Ovary (tissue), 10 donors: ENCODE measurements at places on chromosomes 2 and 18. TPM values are rescaled to one million over a fixed set of nuclear protein-coding genes. Genes with fewer than 3 reads are reported as not detected.

Gene TXNDC2
- 0.18 TPM for total RNA-seq

Gene SERPINB5
- not detected for total RNA-seq

Gene GCG
- 0.23 TPM for total RNA-seq

GRCh38 chr2:120219291-120219690 is 3.9 kb downstream of the TMEM185B start:
- peaks cover 6% of the 10 kb centered on the region for H3K4me1 ChIP-seq
- H3K27ac ChIP-seq = no peak overlapping the region
- no peak overlapping the region for H3K4me3 ChIP-seq
- no peaks in the 10 kb centered on the region for H3K36me3 ChIP-seq
- no peak for DNase-seq

DNA sequence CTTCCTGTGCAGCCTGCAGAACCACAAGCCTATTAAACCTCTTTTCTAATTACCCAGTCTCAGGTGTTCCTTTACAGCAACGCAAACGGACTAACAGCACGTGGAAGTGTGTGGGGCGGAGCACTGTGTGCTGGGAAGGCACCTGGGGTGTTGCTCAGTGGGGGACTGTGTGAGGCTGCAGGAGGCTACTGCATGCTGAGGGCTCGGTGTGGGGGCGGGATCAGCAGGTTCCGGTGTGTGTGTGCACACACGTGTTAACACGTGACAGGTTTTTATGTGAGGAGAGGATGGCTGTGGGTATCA is 58.9 kb downstream of the ANKMY1 start:
- H3K36me3 ChIP-seq = no peaks in the 10 kb centered on the region
- no peak overlapping the region for H3K4me3 ChIP-seq
- H3K27me3 ChIP-seq = no peaks in the 10 kb centered on the region
- H3K27ac ChIP-seq = no peak overlapping the region

DNA sequence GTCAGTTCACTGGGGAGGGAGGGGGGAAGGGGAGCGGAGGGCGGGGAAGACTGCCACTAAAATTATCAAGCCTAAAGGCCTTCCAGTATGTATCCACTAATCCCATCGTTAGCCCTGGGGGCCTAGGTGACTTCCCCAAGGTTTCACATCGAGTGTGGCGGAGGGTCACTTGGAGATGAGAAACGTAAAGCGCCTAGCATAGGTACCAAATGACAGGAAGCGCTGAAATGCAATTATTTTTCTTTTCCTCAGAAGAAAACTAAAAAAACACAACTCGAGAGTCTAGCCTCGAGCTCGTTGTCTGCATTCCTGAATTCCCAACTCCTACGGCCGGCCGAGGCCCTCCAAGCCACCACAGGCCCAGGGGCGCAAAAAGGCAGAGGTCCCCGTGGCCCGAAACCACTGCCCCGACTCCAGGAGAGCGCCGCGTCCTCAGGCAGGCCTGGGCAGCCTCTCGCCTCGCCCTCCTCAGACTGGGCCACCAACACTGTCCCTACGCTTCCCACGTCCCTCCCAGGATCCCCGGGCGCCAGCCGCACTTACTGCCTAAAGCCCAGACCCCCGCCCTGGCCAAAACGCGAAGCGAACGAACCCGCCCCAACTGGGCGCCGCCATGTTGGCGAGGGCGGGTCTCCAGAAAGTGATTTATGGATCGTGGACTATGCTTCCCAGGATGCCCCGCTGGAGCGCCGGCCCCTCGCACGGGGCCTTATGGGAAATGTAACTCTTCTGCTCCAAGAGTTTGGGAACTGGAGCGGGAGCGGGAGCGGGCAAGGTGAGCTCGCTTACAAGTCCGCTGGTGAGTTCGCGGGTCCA is at the start of gene USP40:
Gene USP40 (minus strand): TSS at position 642 of the 816 bp plus-strand sequence. CDS start 1,228 bp downstream, outside the sequence.
- DNase-seq = peak; percentile 87
- H3K27me3 ChIP-seq = no peaks in the 10 kb centered on the region
- H3K4me1 ChIP-seq = no peaks in the 10 kb centered on the region
- peak within 1 kb of the TSS; percentile 77 for H3K27ac ChIP-seq

- no peaks in the 10 kb centered on the region for H3K4me1 ChIP-seq
- no peak overlapping the region for H3K27ac ChIP-seq
- DNase-seq = no peak
- H3K4me3 ChIP-seq = no peak overlapping the region
- H3K27me3 ChIP-seq = no peaks in the 10 kb centered on the region
Measured at GRCh38 chr2:10668402-10669012, 21.3 kb downstream of the NOL10 start.

DNA sequence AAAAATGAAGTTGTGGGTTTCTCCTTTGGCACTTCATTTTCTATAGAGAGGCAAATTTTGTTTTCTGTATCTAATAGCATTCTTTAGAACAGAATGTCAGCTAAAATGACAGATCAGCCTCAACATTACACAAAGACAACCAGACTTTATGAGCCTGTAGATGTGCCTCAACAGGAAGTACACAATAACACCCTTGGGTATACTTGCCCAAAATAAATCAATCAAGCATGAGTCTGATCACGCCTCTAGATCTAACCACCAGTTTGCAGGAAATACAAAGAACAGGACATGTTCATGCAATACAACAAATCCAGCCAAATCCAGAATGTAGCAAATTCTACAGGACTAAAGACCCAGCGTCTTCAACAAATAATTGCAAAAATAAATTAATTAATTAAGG is 11.2 kb upstream of the DAPL1 start:
- H3K36me3 ChIP-seq = no peaks in the 10 kb centered on the region
- no peak overlapping the region for H3K4me3 ChIP-seq
- no peaks in the 10 kb centered on the region for H3K4me1 ChIP-seq
- no peaks in the 10 kb centered on the region for H3K27me3 ChIP-seq
- DNase-seq = no peak
